H1 (cell line): ENCODE measurements at places on chromosomes 5 and 9.

- no peak for DNase-seq
Measured at GRCh38 chr5:25005431-25005830, 360.7 kb upstream of the CDH10 start.

GRCh38 chr9:93134015-93134739 is at the start of gene NINJ1:
Gene NINJ1 (minus strand): TSS chr9:93134251. CDS start chr9:93134217, 34 bp downstream.
- DNase-seq: peak; percentile 85

- peak; percentile 76 for DNase-seq
Measured at GRCh38 chr9:35114113-35114839, 1.4 kb downstream of the ATOSB start.

DNA sequence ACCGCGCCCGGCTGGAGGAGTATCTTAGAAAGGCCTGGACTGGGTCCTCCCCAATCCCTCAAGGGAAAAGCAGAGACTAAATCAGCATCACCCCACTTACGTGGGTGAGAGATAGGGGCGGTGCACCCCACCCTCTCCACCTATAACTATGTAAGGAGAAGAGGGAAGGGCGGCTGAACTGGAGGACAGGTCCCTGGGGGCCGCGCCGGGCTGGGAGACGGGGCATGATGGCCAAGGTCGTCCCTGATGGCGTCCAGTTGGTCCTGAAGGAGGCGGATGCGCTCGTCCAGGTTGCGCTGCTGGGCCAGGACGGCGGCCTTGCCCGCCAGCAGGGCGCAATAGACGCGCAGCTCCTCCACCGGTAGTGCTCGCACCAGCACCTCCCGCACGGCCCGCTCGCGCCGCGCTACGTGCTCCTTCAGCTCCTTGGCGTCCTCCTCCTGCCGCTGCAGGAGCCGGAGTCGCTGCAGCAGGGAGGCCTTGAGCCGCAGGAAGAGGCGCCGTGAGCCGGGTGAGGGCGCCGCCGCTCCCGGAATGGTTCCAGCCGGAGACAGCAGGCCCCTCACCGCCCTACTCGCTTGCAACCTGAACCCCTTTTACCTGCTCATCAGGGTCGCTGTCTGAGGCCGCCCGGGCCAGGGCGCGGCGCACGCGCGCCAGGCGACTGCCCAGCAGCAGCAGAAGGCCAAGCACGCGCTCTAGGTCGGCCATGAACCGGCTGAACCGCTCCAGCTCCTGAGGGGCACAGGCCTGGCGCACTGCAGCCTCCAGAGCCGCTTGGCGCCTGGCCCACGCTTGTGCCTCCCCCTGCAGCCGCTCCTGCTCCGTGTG is 7.6 kb downstream of the SHROOM1 start:
- peak; percentile 69 for DNase-seq

DNA sequence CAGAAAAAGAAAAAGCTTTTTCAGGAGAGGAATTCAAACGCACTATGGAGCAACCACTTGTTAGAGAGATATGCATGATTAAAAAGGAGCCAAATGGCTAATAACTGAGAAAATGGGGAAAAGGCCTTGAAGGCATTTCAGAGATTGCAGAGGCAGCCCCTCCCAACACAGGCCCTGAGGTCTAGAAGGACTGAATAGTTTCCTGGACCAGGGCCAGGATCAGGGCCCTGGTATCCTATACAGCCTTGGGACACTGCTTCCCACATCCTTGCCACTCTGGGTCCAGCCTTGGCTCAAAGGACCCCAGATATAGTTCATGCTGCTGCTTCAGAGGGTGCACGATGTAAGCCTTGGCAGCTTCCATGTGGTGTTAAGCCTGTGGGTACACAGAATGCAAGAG is 20.7 kb upstream of the FEM1C start:
- no peak for DNase-seq

- no peak for DNase-seq
Measured at GRCh38 chr9:82375041-82375440, 386.5 kb downstream of the SPATA31D1 start.

DNA sequence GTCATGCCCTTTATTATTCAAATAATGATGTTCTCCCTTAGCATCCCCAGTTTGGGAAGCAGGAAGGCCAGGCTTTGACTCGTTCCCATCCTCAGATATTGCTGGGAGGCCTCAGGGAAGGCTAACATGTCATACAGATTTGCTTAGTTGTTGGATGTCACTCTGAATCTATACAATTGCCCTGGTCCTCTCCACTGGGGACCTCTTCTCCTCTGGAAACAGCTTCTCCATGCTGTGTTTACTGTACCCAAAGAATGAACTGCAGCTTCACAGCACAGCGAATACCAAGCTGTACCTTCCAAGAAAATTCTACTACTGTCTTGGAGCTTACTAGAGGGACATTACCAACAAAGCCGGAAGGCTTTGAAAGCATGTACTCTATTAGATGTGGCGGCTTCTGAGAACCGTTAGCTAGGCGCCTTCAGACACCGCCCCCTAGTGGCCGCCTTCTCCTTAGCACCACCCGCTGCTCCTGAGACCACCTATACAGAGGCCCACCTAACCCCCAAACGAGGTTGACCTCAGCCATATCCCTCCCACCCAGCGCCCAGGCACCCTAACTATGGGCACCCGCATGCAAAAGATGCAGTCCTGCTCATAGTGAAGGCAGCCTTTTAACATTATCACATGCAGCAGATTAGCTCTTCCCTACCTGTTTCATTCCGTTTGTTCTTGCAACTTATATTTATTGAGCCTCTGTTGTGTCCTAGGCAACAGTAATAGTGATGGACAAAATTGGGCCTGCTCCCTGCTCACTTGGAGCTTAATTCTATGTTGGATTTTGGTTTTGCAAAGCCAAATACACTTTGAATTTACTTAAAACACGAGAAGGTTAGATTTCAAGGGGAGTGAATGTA is 34.9 kb upstream of the FOXI1 start:
- peak; percentile 17 for DNase-seq

- DNase-seq: no peak
Measured at GRCh38 chr5:13627673-13628454, 316.6 kb downstream of the DNAH5 start.

DNA sequence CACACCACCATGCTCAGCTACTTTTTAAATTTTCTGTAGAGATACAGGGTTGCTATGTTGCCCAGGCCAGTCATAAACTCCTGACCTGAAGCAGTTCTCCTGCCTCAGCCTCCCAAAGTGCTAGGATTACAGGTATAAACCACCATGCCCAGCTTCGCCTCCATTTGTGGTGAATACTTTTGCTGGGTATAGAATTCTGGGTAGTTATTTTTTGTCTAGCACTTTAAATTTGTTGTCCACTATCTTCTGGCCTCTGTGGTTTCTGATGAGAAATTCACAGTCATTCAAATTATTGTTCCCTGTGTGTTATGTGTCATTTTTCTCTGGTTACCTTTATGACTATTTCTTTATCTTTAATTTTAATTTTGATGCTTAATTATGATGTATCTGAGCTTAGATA is 57.7 kb upstream of the EXOC3 start:
- no peak for DNase-seq

- no peak for DNase-seq
Measured at GRCh38 chr9:68741704-68742332, 36.8 kb downstream of the PIP5K1B start.

DNA sequence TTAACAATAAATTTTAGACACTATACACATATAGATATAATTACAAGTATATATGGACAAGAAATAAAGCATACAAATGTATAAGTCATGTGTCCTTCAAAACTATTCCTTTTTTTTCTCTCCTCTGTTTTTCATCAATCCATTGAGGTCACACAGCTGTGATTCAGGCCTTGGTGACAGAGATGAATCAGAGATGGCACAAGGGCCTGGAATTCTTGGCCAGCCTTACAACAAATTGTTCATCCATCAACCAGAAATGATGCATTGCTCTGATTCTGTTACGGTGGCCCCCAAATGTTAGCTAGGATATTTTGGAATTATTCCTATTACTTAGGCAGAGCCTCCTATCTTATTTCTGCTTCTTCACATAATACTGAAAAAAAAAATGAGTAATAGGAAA is 108.7 kb upstream of the MPDZ start:
- no peak for DNase-seq

- DNase-seq: no peak
Measured at GRCh38 chr9:20805766-20806165, 121.7 kb downstream of the FOCAD start.

GRCh38 chr9:16552252-16552651 is 318.2 kb downstream of the BNC2 start:
- no peak for DNase-seq

DNA sequence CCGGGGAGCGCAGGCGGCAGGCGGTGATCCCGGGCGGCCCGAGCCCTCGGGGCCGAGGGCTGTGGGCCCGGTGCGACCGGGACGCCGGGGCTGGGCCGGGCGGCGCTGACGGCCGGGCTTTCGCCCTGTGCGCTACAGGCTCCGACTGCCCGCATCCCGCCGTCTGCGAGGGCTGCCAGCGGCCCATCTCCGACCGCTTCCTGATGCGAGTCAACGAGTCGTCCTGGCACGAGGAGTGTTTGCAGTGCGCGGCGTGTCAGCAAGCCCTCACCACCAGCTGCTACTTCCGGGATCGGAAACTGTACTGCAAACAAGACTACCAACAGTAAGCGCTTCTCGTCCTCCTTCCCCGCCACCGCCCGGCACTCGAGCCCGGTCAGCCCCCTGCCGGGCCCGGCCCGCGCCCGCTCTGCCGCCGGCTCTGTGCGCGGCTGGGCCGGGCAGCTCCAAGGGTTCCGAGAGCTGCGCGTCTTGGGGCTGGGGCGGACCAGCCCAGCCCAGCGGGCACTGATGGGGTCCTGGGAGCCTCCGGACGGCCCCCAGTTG is 1.6 kb downstream of the LMX1B start:
- DNase-seq: peak; percentile 75

DNA sequence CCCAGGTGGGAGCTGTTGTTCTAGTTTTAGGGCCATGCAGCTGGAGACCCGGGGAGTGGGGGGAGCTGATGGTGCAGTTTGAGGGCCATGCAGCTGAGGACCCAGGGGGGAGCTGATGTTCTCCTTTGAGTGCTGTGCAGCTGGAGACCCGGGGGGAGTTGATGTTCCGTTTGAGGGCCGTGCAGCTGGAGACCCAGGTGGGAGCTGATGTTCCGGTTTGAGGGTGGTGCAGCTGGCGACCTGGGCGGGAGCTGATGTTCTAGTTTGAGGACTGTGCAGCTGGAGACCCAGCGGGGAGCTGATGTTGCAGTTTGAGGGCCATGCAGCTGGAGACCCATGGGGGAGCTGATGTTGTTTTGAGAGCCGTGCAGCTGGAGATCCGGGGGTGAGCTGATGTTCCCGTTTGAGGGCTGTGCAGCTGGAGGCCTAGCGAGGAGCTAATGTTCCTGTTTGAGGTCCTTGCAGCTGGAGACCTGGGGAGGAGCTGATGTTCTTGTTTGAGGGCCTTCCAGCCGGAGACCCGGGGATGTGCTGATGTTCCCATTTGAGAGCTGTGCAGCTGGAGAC is 14.6 kb downstream of the PDCD6 start:
- DNase-seq: no peak

DNA sequence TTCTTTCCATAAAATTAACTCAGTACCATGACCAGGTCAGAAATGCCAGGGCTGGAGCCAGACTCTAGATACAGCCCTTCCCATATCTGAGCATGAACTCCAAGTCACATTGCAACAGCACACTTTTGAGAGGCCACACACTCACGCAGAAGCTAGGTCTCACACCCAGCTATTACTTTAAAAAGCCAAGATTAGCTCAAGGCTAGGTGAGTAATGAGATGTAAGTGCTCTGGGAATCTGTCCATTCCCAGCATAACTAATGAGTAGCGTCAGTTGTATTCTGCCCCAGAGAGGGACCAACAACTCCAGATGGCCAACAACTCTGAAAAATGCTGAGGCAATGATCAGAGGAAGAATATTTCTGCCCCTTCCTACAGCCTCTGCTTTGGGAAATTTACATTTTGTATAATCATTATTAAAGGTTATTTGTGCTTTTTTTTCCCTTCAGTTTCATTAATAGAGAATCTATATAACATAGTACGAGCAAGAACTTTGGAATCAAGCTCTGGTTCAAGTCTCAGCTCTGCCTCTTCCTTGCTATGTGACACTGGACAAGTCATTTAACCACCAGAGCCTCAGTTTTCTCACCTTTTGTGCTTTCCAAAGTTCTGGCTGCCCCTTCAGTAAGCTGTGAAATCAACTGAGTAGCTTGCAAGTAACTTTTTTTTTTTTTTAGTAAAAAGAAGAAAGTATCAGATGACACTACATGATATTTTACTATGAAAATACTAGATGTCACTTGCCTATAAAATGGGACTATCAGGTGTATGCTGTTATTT is 118.3 kb downstream of the NR6A1 start:
- no peak for DNase-seq

DNA sequence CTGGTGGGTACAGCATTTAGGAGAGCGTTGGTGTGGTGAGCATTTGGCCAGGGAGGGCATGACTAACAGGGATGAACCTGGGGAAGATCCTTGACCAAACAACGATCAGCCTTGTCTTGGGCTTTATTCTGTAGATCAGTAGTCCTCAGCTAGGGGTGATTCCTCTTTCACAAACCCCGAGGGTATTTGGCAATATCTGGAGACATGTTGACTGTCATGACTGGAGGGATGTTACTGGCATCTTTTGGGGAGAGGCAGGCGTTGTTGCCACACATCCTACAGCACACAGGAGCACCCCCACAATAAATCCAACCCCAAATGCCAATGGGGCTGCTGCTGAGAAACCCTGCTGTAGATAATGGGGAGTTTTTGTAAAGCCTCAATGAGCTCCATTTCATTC is 43.9 kb downstream of the OSTF1 start:
- no peak for DNase-seq

DNA sequence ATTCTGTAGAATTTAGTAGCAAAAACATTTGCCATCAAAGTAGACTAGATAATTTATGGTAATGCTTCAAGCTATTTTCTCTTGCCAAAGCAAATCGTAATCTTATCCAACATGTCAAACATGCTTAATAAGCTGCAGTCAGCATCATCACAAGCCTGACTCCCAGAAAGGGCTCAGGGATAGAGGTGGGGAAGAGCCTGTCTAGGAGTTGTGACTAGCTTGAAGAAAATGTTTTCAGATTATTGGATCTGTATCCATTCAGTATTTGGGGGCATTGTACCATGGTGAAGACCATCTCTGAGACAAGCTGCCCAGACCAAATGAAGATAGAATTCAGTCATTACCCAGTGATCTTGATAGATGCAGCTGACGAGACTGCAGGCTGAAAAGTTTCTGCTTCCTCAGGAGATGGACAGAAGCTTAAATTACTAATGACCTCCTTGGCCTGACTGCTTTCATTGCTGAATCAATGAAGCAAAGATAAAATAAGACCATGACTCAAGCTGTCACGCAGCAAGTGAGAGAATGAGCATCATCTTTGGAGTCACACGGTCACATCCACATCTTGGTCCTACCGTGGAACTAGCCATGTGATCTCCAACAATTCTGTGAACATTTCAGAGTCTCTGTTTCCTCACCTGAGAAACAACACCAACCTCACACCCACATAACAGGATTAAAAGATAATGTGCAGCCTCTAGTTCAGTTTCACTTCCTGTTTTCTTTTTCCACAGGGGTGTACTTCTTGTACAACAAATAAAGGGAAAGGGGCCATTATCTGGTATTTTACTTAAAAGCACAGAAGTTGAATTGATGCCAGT is 9.4 kb downstream of the ERAP2 start:
- DNase-seq: no peak

- no peak for DNase-seq
Measured at GRCh38 chr9:12629067-12629466, 64.1 kb upstream of the TYRP1 start.
